ENCODE measurements at places on chromosomes 16 and 17. TPM values are rescaled to one million over a fixed set of nuclear protein-coding genes. Genes with fewer than 3 reads are reported as not detected.
A peak's percentile ranks its signal among the peaks of the same experiment; 100 is the strongest.

KRTAP4-8 gene
- total RNA-seq, result not detected

FAM83G gene
- total RNA-seq, result 23.3 TPM

AOC2 gene
- 1.6 TPM for total RNA-seq

RUNDC3A gene
- total RNA-seq, result 0.85 TPM

OTOA gene
- total RNA-seq, result not detected

TLCD2 gene
- 6.0 TPM for total RNA-seq

CIITA gene
- 6.6 TPM for total RNA-seq

PLA2G10 gene
- total RNA-seq, result not detected

ESRP2 gene
- 0.42 TPM for total RNA-seq

MPV17L gene
- total RNA-seq, result 5.5 TPM

ACAP1 gene
- total RNA-seq, result 20.4 TPM

ENPP7 gene
- total RNA-seq, result not detected

CMTM2 gene
- total RNA-seq, result not detected

GRCh38 chr17:60161598-60162330 is 12.0 kb downstream of the CA4 start:
- no peak for DNase-seq

DNA sequence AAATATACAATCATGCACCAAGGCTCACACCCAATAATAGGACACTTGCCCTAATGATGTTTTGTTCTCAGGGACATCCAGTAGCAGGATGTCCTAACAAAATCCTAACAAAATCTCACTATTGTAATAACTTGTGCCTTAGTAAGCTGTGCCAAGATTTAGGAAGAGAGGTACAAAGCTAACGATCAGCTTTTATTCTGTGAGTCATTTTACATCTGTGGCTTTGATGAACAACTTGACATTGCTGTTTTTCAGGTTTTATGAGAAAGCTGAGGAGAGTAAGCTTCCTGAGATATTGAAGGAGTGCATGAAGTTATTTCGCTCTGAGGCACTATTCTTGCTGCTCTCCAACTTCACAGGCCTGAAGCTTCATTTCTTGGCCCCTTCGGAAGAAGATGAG is 18.9 kb downstream of the OGFOD1 start:
- no peak for DNase-seq

DNA sequence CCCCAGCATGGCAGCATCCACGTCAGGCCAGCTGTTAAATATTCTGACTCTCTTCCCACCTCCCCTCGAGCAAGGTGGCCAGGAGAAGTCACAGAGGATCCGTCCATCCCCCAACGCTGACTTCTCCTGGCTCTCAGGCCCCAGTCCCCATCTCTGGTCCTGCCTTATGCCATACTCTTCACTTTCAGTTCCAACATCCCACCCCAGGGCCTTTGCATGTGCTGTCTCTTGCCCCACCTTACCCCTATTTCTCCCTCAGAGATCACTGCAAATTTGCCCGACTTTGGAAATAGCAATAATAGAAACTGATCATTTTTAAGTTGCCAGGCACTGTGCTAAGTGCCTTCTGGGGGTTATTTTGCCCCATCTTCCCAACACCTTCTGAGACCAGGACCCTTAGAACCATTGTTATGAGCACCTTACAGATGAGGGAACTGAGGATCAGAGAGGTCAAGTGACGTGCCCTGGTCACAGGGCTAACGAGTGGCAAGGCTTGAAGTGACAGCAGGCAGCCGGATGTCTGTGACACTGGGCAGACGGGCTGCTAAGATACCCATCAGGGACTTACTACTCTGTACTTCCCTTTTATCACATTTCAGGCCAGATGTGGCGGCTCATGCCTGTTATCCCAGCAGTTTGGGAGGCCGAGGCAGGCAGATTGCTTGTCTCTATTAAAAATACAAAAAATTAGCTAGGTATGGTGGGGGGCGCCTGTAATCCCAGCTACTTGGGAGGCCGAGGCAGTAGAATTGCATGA is 17.7 kb downstream of the HID1 start:
- no peak for DNase-seq

- no peak for DNase-seq
Measured at GRCh38 chr16:83685615-83686165, 122.1 kb upstream of the HSBP1 start.

GRCh38 chr17:45914047-45914717 is 19.8 kb downstream of the MAPT start:
- DNase-seq, result no peak

- DNase-seq, result peak; percentile 93
Measured at GRCh38 chr16:5033256-5034166, at the start of gene NAGPA. NAGPA (minus strand) TSS chr16:5033935; CDS start chr16:5033914, 21 bp downstream.

GRCh38 chr16:29198231-29198630 is 208.3 kb downstream of the NPIPB11 start:
- no peak for DNase-seq

DNA sequence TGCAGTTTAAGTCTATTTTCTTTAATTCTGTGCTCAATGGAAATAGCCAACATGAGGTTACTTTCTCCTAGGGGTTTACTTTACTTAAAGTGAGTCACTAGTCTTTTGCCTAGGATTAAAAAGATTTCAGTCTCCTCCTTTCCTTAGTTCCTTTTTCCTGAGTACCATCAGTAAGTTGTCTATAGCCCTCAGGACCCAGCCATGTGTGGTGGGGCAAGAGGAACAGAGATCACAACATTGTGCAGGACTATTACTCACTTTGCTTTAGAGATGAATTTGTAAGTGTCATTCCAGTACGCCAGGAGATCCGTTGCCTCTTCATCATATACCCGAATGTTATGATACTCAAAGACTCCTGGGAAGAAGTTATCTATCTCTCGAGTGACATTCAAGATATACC is 27.7 kb upstream of the CORO6 start:
- DNase-seq, result no peak

- no peak for DNase-seq
Measured at GRCh38 chr16:88627531-88628411, 10.6 kb upstream of the IL17C start.

GRCh38 chr17:14359163-14360020 is 58.5 kb downstream of the HS3ST3B1 start:
- no peak for DNase-seq

- DNase-seq, result no peak
Measured at GRCh38 chr16:82882982-82883835, 256.4 kb downstream of the CDH13 start.

GRCh38 chr17:37516127-37516571 is 26.5 kb downstream of the DUSP14 start:
- DNase-seq, result no peak

- no peak for DNase-seq
Measured at GRCh38 chr17:17880577-17881196, 43.9 kb upstream of the SREBF1 start.

DNA sequence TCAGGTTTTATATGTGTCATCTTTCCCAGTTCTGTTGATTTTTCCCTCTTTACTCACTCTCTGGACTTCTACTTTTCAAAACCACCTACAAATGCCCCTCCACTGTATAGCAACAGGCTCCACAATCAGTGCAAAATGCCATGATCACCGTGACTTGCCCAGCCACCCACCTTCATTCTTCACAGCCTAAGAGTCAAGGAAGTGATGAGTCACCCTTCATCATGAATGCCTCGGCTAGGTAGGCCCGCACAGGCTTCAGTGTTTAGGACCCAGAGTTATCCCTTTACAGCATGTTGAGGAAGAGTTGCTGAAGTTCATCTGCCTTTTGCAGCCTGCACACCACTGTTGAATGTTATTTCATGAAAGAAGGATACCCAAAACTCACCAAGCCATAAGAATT is 158.6 kb downstream of the PMP22 start:
- no peak for DNase-seq

DNA sequence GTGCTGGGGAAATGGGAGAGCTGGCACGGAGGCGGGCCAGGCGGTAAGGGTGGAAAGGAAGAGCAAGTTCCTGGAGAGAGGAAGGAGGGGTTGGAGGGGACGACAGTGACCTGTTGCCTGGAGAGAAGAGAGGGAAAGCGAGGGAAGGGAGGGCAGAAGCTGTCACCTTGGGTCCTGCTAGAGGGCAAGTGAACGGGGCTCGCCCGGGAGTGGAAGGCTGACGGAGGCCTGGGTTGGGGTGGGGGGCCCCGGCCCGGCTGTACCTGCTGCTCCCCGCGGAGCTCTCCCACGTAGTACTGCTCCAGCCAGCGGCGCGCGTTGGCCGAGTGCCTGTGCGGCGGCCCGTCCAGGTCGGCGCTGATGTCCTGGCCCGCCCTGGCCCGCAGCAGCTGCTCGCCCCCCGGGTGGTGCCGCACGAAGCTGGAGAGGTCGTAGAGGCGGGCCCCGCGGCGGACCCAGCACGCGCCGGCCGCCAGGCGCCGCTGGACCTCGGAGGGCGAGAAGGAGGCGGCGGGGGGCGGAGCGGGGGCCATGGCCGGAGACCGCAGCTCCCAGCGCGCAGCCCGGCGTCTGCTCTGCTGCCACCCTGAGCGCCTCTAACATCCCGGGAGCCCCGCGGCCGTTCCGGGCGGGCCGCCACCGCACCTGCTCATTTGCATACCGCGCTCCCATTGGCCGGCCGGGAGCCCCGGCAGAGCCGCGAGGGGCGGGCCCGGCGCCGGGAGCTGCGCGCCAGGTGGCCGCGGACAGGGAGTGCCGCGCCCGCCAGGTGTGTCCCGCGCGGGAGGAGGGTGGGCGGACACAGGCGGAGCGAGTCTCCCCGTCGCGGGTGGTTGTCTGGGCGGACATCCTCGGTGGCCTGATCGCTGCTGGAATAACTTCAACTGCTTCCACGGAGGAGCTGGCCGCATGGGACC is at the start of gene FA2H:
FA2H (minus strand) TSS at position 598 of the 917 bp plus-strand sequence; CDS start at position 533, 65 bp downstream.
- peak; percentile 60 for DNase-seq

GRCh38 chr16:22743401-22743800 is 70.6 kb upstream of the HS3ST2 start:
- DNase-seq, result no peak

DNA sequence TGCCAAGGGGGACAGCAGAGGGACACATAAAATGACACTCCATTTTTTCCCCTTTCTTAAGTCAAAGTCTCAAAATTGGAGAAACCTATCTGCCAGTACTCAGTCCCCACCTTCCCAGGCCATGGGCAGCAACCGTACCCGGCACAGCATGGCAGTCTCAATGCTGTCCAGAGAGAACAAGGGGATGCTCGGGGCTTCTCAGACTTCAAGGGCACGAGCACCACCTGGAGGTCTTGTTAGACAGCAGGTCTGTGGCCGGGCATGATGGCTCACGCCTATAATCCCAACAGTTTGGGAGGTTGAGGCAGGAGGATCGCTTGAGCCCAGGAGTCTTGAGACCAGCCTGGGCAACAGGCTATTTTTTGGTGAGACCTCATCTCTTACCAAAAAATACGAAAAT is 3.2 kb downstream of the DNAH17 start:
- no peak for DNase-seq

DNA sequence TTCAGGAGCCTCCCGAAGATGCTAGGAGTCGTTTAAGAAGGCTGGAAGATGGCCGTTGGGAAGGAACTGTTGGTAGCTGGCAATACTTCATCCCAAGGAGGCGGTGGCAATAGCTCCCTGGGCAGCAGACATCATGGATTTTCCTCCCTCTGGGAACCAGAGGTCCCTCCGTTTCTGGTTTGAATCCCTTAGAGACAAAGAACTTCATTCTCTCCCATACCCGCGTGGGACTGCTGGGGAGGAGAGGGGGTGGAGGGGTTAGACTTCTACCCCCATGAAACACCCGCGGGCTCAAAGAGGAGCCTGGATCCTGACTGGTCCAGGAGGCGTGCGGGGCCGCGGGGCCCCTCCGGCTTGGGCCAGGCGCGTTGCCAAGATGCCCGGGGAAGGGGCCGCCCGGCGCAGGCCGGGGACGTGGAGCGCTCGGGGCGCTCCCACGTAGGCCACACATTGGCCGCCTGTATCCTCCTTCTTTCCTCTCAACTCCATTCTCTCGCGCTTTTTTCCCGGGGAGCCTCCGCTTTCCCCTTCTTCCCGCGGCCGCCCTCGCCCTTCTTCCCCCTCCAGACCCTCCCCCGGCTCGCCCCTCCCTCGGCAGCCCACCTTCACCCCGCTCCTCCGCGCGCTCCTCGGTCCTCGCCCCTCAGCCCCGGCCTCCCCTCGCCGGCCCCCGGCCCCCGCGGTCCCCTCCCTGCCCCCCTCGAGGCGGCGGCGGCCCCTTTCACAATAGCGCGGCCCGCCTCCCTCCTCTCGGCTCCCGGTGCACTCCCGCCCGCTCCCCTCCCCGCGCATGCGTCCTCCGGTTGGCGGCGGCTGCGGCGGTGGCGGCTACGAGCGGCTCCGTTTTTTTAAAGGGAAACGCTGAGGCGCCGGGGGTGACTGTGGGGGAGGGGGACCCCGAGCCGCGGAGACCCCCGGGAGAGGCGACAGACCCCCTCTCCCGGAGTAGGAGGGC is at the start of gene MSL1:
MSL1 (plus strand) TSS at position 791 of the 955 bp plus-strand sequence. CDS start 642 bp downstream, outside the sequence.
- peak; percentile 90 for DNase-seq

GRCh38 chr17:27283060-27283459 is 10.9 kb upstream of the WSB1 start:
- DNase-seq, result no peak

GRCh38 chr17:77160875-77161530 is 20.2 kb downstream of the SEC14L1 start:
- no peak for DNase-seq

GRCh38 chr17:65194670-65195334 is 57.6 kb downstream of the RGS9 start:
- DNase-seq, result no peak

DNA sequence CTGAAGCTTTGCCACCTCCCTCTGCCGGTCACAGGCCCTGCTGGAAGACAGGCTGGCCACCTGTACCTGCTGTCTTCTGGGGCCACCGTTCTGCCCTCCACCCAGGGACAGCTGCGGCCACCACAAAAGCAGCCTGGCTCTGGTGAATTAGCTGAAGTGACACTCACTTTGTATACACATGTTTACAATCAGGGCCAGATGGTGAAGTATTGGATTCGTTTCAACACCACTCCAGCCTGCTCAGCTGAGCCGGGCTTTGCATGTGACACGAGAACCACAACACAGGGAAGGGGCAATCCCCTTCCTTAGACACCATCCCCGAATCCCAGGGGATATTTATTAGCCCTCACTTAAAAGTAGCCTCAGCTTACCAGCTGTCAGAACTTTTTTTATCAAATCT is 191.5 kb upstream of the RPL38 start:
- no peak for DNase-seq

GRCh38 chr17:9292561-9292941 is 271.2 kb downstream of the NTN1 start:
- no peak for DNase-seq

DNA sequence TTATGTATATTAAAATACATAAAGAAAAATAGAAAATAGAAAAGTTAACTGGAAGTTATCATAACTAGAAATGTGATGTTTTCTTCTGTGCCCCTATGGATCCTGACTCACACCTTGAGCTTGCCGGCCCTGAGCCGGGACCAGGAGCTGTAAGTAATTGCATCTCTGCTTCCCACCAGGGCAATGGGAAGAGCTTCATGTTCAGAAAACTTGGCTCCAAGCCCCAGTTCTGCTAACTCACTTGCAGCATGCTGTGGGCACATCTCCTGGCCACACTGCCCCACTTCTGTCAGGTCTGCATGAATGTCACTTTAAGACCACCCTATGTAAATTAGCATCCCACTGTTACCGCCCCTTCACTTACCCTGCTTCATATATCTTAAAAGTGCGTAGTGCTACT is 37.2 kb downstream of the GNAO1 start:
- DNase-seq, result no peak

GRCh38 chr17:66684261-66684660 is 150.7 kb upstream of the CACNG5 start:
- DNase-seq, result no peak

- no peak for DNase-seq
Measured at GRCh38 chr17:382644-383533, 30.3 kb upstream of the RPH3AL start.
